ENCODE measurements at places on chromosomes 4 and X. TPM values are rescaled to one million over a fixed set of nuclear protein-coding genes. Genes with fewer than 3 reads are reported as not detected.

The GDPD2 gene
- 0.25 TPM for total RNA-seq

The CTAG1B gene
- total RNA-seq: not detected

The SYNPO2 gene
- total RNA-seq: 0.52 TPM

The EREG gene
- total RNA-seq: not detected

The NAP1L2 gene
- total RNA-seq: 2.4 TPM

All from T-helper 2 cell treated with Interferon-gamma antibody and Interleukin-4, amounts not matched to agents 100 ng/mL and 5 ng/mL, for 36 hours (primary cell).